ENCODE measurements at places on chromosomes 7 and 10.

DNA sequence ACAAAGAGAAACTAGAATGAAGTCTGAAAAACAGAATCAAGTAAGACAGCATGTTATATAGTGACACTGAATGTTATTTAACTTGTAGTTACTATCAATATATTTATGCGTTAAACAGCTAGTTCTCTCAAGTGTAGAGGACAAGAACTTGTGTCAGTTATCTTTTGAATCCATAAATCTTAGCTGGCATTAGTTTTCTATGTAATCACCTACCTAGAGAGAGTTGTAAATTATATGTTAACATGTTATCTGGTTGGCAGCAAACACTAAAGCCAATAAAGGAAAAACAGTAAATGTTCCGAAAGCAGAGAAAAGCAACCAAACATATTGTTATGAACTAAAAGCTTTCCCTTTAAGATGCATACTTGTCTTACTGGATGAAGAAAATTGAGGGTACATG lies 36.8 kb downstream of the SLC18A2 start:
- DNase-seq: no peak

- no peak for DNase-seq
These were observed 881 bp upstream of the SSBP1 start for GRCh38 chr7:141737118-141737835.

- no peak for DNase-seq
These were observed 46.8 kb downstream of the DPYSL4 start for GRCh38 chr10:132233501-132234085.

GRCh38 chr10:129279446-129280154 lies 187.4 kb upstream of the MGMT start:
- DNase-seq: no peak

DNA sequence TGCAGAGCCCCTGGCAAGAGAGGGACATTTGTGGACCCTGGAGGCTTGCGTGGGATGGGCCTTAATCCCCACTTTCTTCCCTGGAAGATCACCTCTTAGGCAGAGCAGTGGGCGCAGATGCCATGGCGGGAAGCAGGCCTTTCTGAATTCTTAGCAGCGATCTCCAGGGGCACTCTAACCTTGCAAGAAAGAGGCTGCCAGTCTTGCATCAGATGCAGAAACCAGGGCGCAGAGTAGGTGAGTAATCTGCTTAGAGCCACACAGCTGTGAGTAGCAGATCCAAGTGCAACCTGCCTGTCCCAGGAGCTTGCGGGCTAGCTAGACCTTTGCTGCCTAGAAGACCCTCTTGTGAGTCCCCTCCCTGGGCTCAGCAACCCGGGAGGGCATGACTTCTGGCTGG lies 40.0 kb downstream of the KCTD7 start:
- no peak for DNase-seq

DNA sequence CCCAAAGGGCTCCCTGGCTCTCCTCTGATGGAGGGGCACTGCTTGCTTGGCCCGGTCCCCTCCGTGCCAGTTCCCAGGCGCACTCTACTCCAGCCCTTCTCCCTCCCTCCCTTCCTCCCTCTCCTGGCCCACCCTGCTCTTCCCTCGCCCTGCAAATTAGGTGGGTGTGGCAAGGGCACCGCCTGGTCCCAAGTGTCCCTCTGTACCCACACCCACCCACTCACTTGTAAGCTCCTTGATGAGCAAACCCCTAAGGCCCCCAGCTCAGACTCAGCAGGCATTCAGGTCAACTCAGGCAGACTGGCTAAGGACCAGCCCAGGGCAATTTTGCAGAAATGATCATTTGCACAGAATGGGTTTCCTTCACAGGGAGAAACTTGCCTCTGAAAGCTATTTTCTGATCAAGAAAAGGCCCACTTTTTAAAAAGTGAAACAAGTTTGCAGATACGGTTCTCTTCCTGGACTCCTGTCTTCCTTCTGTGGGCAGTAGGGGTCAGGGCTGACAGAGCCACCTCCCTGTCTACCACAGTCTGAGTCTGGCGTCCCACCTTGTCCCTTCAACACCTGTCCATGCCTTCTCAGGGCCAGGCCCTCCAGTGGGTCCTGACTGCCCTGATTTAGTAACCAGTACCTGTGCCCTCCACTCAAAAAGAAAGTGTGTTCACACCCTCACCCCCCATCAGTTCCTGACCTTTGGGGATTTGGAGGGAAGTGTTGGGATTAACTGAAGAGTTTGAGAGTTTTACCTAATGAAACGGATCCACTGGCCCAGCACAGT lies 28.3 kb downstream of the C10orf71 start:
- DNase-seq: no peak

All from AG08396 (cell line).